Vein endothelial cell (primary cell): ENCODE measurements at places on chromosomes 2 and 18. TPM values are rescaled to one million over a fixed set of nuclear protein-coding genes. Genes with fewer than 3 reads are reported as not detected.

The FAM161A gene
- total RNA-seq, result 0.65 and 1.7 TPM in 2 replicates

The SKA1 gene
- total RNA-seq, result 6.9 and 20.1 TPM in 2 replicates

The TYW5 gene
- total RNA-seq, result 6.5 and 8.9 TPM in 2 replicates

The RAPGEF4 gene
- 12.4 and 13.9 TPM in 2 replicates for total RNA-seq

The TUBA3E gene
- not detected in 2 replicates for total RNA-seq

The SCN3A gene
- total RNA-seq, result not detected in 2 replicates

The GPR55 gene
- not detected in 2 replicates for total RNA-seq

The DUSP28 gene
- total RNA-seq, result 2.6 and 2.9 TPM in 2 replicates
